ENCODE measurements at places on chromosomes 12 and 14. TPM values are rescaled to one million over a fixed set of nuclear protein-coding genes. Genes with fewer than 3 reads are reported as not detected.

OTX2 gene
- total RNA-seq = not detected

MMP14 gene
- total RNA-seq = 0.45 TPM

P3H3 gene
- 27.8 TPM for total RNA-seq

RNF31 gene
- 20.9 TPM for total RNA-seq

KLHDC2 gene
- total RNA-seq = 31.7 TPM

PLEKHD1 gene
- total RNA-seq = not detected

SLC10A1 gene
- total RNA-seq = not detected

SALL2 gene
- total RNA-seq = 1.0 TPM

CDK4 gene
- 283 TPM for total RNA-seq

WSCD2 gene
- total RNA-seq = not detected

NAV3 gene
- total RNA-seq = 4.3 TPM

TROAP gene
- 84.4 TPM for total RNA-seq

ALDH1L2 gene
- 3.4 TPM for total RNA-seq

FIGNL2 gene
- total RNA-seq = 0.25 TPM

KRT86 gene
- total RNA-seq = 42.4 TPM

GALNT16 gene
- total RNA-seq = 3.7 TPM

EEA1 gene
- 6.0 TPM for total RNA-seq

RESF1 gene
- total RNA-seq = 16.3 TPM

LMNTD1 gene
- total RNA-seq = not detected

CAPZA3 gene
- total RNA-seq = not detected

ANG gene
- total RNA-seq = 8.7 TPM

MUCL1 gene
- total RNA-seq = not detected

TCL1A gene
- total RNA-seq = not detected

MMP19 gene
- 0.49 TPM for total RNA-seq

TMTC1 gene
- total RNA-seq = 0.05 TPM

GPR84 gene
- not detected for total RNA-seq

All from A549 treated with GW870086 at 1 μM for 4 hours (cell line).